HCT116 (cell line): ENCODE measurements at places on chromosomes 12 and 14.
A peak's percentile ranks its signal among the peaks of the same experiment; 100 is the strongest.

DNA sequence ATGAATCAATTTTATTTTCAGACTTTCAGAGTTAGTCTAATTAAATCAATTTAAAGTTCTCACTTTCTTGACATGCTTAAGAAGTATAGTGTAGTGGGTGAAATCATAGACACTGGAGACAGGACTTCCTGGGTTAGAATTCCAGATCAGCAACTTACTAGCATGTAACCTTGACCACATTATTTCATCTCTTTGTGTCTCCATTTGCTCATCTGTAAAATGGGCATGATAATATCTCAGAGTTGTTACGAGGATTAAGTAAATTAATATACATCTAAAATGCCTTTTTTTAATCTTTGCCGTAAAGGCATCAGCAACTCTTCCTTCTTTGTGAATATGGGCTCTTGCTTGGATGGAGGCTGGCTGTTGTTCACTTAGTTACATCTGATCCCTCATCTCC is 1.3 kb upstream of the ERGIC2 start:
- no peak for DNase-seq

DNA sequence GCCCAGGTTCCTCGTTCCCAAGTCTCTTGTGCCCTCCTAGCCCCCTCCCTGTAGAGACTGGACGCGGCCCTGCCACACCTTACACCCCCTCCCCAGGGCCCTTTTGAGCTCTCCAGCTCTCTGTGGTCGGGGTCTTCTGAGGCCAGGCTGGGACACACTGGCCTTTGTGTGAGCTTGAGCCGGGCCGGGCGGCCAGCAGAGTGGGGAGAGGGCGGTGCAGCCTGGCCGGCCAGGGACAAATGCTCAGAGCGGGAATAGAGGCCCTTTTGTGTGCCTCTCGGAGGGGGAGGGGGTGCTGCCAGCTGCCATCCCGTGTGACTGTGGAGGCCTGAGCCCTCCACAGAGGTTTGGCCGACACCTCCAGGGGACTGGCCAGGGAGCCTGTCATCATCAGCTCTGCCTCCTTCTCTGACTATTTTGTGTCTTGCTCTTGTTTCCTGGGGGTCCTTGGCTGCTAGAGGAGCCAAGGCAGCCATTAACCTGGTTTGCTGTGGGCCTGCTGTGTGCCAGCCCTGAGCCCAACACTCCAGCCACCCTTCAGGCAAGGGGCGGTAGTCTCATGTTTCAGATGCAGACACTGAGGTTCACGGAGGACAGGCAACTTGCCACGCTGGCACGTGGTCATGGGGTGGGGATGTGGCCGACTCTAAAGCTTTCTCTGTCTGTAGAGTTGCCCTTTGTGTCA is 13.6 kb downstream of the FAM222A start:
- DNase-seq = no peak

GRCh38 chr12:127770118-127770517 is 496.9 kb upstream of the TMEM132C start:
- no peak for DNase-seq

DNA sequence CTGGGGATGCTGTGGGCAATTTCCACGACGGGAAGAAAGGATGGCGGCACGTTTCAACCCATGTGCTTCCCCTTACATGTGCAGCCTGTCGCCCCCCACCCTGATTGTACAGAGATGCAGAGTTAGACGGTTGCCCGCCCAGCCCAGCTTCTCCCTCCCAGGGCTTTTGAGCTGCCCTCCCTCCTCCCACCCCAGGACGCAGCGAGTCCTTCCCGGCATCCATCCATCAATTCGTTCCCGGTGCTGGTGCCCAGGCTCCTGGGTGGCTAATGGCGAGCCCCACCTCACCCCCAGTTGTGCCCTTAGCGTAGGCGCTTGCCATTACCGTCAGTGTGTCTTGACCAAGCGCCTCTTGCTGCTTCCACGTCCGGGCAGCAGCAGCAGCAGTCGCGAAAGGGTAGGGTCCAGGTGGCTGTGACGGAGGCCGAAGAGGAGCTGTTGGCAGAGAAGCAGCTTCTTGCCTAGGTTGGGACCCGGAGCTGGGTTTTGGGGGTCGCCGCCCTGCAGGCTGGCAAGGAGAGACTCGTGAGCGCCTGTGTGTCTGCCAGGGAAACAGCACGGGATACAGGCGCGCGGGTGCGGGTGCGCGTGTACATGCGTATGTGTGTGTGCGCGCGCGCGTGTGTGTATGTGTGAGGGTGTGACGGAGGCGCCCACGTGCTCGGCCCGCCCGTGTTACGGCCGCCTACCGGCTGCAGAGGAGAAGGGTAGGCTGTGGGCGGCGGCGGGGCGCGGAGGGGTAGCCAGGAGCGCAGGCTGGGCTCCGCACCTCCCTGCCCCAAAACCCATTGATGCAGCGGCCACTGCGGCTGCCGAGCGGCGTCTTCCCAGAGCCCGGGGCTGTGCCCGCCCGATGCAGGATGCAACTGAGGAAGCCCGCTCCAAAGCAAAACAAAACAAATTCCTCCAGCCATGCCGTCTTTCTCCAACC is at the start of gene SLC6A15:
SLC6A15 (minus strand) TSS at position 602 of the 931 bp plus-strand sequence. CDS start 20,679 bp downstream, outside the sequence.
- no peak for DNase-seq

DNA sequence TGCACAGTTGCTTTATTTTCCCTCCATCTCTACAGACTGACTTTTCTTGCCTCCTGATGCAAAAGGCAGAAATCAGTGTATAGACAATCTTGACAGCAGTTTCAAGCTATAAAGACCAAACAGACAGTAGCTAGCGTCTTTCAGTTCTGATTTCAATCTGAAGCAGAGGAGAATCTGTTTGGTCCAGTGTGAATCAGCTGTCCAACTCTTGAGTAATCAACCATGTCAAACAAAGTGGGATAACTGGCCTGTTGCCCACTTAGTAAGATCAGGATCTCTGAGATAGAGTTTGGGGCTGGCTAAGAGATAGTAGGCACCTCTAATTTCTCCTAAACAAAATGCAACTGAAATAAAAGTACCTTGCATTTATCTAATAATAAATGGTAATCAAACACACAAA is 797.4 kb upstream of the FBXO33 start:
- DNase-seq = no peak

DNA sequence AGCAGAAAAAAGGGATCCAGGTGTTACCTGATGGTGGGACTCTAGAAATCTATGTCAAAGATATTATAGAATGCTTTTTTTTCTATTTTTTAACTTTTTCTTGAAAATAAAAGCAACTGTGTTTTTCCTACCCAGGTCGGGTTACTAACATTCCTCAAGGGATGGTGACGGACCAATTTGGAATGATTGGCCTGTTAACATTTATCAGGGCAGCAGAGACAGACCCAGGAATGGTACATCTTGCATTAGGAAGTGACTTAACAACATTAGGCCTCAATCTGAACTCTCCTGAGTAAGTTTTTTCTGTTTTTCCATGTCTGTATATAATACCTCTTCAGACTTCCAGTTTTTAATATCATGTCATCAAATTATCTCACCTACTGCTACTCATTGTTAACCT is 27.6 kb upstream of the KCNMB4 start:
- DNase-seq = no peak

- peak; percentile 13 for DNase-seq
Observed at GRCh38 chr12:100826323-100826722, 31.7 kb downstream of the ANO4 start.

DNA sequence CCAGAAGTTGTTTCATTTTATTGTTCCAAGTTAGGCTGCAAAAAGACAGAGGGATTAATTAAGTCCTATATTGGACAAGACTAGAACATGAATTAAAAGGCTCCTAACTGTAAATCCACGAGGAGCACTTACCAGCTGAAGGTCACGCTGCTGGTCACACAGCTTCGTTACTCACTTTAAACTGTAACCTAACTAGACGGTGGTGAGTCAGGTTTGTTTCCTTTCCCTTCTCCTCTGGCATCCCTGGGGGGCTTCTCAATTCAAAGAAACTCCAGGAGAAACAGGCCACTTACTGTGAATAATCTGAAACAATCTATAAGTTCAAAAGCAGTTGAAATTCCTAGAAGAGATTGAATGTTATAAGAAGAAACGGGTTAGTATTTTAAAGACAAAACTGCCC is 331.4 kb downstream of the BCAT1 start:
- no peak for DNase-seq

GRCh38 chr12:91423693-91424050 is 241.1 kb upstream of the DCN start:
- no peak for DNase-seq
